ENCODE measurements at places on chromosomes 6 and 20. TPM values are rescaled to one million over a fixed set of nuclear protein-coding genes. Genes with fewer than 3 reads are reported as not detected.

The MYH7B gene
- total RNA-seq, result 27.4 TPM

The BAG2 gene
- total RNA-seq, result 3.7 TPM

The BPIFA1 gene
- not detected for total RNA-seq

The DDX43 gene
- not detected for total RNA-seq

The TLDC2 gene
- total RNA-seq, result not detected

The MEP1A gene
- total RNA-seq, result 0.13 TPM

Data from dorsolateral prefrontal cortex (tissue), 122 donors.